ENCODE measurements at places on chromosomes 6 and 20.

DNA sequence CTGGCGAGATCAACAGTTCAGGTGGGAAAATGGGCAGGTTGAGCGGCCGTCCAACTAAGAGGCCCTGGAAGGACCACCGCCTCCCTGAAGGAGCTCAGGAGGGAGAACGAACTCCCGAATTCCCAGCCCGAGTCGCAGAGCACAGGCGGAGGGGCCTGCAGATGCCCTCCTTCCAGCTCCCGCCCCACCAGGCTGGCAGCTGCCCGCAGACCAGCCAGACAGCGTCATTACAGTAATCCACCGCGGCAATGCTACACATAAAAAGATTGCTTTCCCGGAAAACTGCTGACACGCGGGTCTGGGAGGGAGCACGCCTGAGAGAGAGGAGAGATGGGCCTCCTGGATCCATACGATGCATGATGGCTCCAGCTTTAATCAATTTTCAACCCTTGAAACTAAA is 30.5 kb upstream of the SLCO4A1 start:
- DNase-seq, result no peak

- DNase-seq, result no peak
These were observed 8.6 kb downstream of the AARS2 start for GRCh38 chr6:44304282-44305199.

GRCh38 chr20:32623667-32624157 is 38.6 kb upstream of the NOL4L start:
- DNase-seq, result no peak

DNA sequence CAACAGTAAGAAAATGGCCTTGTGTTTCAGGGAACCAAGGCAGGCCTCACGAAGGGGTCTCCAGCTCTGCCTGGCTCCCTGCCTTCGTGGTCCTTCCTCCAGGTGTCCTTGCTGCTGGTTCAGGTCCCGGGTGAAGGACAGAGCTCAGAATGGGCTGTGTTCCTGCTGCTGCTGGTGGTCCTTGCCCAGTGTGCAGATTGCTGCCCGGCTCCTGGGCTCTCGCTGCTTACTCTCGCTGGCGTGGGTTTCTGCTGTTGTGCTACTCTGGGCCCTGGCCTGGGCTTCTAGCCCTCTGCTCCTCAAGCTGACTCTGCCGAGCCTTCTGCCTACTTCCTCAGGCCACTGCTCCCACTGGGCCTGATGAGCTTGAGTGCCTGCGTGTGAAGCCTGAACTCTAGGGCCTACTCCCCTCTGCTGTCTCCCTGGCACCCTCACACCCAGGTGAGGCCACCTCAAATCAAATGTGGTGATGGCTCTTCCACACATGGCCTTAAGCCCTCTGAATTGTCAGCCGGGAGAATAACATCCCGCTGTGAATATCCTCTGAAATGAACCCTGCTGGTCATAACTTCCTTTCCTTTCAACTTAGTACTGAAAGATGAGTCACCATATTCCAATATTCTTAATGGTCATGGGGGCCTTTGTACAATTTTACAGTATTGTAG is 171.6 kb downstream of the FOXC1 start:
- no peak for DNase-seq

- DNase-seq, result no peak
These were observed 45.6 kb upstream of the MAN1A1 start for GRCh38 chr6:119395192-119395591.

DNA sequence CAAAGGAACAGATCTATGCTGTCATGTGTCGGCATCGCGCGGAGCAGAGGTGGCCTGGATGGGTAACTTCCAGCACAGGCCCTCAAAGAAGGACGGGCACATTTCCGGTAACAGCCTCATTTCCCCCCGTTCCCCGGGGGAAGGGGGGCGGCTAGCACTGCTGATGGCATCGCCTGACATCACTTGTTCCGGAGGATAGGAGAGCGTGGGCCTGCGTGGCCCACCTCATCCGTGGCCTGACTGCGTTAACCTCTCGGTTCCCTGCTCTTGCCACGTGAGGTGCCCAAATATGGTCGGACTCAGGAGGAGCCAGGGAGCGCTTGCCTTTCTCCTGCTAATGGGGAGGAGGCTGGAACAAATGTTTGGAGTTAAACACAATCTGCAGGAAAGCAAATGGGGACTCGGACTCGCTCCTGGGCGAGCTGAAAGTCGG is at the start of gene AKAP12:
TSS of gene AKAP12 (plus strand) at position 365 of the 433 bp plus-strand sequence. CDS start 596 bp downstream, outside the sequence.
- DNase-seq, result no peak

GRCh38 chr20:24388828-24389380 is 80.5 kb upstream of the SYNDIG1 start:
- DNase-seq, result no peak

- DNase-seq, result no peak
These were observed 20.8 kb downstream of the DUSP22 start for GRCh38 chr6:313087-313486.

DNA sequence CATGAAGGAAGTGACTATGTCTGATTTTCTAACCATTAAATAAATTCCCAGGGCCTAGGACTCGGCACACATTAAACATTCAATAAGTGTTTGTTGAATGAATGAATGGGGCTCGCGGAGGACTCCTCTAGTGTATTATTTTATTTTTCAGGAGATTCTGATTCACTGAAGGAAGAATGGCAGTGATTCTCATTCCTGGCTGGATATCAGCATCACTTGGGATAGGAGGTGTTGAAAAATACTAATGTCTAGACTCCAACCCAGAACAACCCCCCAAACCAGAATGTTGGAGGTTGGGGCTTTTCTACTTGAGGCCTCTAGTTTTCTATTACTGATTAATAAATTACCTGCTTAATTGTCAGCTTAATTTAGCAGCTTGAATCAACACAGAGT is 195.4 kb downstream of the BTBD3 start:
- DNase-seq, result no peak

DNA sequence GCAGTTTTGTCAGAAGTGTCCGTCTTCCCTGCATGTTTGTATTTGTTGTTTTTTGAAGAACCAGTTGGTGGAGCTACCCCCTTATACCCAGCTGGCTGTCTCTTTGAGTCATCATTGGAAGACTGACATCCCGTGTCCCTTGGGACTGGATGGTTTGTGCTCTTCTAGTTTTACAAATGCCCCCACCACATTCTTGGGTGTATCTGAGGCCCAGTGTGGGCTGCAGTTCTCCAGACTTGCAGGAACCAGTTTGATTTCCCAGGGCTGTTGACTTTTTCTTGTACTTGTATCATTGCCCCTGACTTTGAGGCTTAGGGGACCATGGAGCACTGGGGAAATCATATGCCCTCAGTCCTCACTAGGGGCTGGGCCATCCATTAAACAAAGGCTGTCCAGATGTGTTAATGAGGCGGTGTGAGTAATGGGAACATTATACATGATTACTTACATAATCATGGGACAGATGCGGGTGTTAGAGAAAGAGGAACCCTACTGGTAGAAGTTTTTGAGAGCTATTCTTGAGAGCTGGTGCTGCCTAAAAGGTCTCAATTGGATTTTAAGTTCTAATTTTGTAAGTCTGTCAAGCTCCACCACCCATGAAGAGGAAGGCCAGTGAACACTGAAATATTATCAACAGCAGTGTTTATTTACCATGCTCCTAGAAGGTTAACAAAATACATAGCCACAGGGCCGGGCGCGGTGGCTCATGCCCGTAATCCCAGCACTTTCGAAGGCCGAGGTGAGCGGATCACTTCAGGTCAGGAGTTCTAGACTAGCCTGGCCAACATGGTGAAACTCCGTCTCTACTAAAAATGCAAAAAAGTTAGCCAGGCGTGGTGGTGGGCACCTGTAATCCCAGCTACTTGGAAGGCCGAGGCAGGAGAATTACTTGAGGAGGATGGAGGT is 8.5 kb downstream of the JARID2 start:
- no peak for DNase-seq

GRCh38 chr6:87049779-87050178 is 45.1 kb downstream of the CGA start:
- no peak for DNase-seq

GRCh38 chr6:29667158-29667557 is 10.3 kb downstream of the MOG start:
- DNase-seq, result no peak

GRCh38 chr6:6331946-6332601 is 11.6 kb upstream of the F13A1 start:
- DNase-seq, result no peak

DNA sequence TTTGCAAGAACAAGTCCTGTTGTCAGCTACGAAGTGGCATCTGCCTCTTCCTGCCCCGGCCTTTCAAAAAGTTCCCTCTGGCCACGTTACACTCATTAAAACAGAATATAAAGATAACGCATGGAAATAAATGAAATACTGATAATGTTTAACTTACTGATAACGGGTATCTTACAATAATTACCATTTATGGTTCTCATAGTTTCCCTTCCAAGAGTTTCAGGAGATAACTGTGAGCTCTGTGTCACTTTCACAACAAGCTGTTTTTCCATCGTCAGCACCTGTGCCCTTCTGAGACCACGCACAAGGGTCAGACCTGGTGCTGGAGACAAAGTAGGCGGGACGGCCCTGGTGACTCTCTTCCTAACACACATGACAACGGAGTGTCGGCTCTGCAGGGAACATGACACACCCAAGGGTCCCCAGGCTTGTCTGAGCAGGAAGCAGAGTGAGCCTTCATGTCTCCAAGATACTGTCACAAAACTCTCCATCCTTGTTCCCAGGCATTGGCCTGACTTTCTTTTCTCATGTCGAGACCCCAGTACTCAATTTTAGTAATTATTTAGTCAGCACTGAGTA is 86.2 kb upstream of the THBS2 start:
- no peak for DNase-seq

- no peak for DNase-seq
These were observed 52.2 kb upstream of the FAM83C start for GRCh38 chr20:35344354-35344837.

- DNase-seq, result no peak
These were observed 224.0 kb downstream of the EYA2 start for GRCh38 chr20:47118641-47119040.

- no peak for DNase-seq
These were observed 22.3 kb downstream of the LAMA5 start for GRCh38 chr20:62344782-62345181.

- no peak for DNase-seq
These were observed 577.2 kb upstream of the MAP3K7 start for GRCh38 chr6:91164105-91164504.

DNA sequence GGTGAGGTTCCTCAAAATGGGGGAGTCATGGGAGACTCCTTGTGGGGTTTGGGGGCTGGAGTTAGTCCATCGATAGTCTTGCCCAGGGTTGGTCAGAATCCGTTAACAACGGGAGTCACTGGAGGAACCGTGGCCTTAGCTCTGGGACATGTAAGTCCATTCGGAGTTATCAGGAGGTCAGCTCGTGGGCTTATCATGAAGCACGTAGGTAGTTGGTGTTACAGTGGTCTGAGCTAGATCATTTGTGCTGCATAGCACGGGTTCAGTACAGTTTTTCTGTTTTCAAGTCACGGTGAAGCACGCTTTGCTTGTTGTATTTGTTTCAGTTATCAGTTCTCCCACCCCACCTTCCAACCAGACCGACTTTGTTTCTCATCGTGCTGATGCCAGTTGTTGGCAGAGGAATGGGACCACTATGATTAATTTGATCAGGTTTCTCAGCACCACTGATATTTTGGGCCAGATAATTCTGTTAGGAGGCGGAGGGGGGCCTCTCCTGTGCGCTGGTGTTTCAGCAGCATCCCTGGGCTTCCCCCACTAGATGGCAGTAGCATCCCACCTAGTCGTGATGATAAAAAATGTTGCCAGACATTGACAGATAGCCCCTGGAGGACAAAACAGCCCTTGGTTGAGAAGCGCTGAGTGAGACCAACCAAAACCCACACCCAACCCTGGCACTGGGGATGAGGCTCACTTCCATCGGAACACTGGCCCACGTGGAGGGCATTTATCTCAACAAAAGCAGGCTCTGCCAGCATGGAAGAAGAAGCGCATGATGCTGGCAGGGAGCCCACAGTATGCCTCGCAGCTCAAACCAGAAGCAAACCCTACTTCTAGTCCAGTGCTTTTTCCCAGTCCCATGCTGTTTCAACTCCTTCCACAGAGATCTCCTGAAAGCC is 2.2 kb upstream of the APMAP start:
- no peak for DNase-seq

DNA sequence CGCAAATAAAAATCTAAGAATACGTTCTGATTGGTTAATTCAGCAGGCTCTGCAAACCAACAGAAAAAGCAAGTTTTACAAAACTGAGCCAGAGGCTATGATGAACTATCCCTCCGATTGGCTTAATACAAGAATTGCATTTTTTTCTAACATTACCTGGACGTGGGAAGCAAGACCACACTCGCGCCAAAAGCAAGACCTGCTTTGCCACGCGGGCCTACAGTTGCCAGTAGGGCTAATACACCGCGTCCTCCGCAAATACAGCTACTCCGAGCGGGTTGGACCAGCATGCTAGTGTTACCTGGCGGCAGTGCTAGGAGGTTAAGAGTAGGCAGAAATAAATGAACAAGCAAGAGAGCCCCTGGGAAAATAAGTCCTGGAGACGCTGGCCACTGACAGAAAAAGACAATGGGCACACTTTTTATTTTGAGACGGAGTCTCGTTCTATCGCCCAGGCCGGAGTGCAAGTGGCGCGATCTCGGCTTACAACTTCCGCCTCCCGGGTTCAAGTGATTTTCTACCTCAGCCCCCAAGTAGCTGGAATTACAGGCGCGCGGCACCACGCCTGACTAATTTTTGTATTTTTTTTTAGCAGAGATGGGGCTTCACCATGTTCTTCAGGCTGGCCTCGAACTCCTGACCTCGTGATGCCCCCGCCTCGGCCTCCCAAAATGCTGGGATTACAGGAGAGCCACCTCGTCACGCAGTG is 131.9 kb upstream of the BTN3A2 start:
- DNase-seq, result peak; percentile 34

DNA sequence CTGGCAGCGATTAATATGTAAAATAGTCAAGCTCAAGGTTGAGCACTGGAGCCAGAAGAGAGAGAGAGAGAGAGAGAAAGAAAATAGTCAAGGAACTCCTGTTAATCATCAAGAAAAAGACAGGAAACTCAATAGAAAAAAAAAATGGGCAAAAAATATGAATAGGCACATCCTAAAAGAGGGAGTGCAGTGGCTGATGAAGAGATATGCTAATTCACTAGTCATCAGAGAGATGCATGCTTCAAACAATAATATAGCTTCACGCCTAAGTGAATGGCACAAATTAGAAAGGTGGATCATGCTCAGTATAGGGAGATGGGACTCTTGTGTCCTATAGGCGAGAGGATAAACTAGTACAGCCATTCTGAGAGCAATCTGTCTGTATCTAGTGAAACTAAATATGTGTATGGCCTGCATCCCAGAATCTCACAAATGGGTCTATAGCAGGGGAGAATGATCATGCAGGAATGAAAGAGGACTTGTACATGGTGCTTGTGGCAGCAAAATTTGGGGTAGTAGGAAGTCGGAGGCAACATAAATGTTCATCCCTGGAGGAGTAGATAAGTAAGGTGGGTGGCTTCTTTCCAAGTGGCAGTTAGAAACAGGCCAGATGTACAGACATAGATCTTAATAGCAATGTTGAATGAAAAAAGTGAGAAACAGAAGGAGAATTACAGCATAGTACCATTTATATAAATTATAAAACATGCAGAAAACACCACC is 176.8 kb downstream of the VEGFA start:
- DNase-seq, result no peak
